ENCODE measurements at places on chromosomes 6 and 20.

DNA sequence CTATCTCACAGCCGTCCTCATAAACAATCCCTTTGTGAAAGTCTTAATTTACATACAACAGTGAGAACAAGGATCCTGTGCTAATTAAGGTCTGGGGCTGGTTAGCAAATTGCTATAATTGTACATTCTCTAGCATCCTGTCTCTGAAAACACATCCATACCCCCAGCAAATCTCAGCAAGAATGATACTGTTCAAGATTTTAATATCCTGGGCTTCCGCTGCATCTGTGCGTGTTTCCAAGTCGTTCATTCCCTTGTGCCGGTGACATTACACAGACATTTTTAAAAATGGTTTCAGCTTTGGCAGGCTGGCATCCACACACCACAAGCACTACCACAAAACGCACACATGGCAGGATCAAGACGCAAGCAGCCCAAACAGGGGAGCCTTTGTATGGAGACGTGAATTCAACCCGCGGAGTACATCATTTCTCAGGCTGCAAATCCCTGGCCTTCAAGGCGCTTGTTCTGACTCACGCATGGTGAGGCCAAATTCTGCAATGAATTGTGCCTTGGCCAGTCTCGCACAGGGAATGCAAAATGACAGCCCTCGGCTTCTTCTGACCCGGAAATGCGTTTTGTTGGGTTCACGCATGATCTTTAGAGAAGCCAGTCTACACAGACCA, 20.3 kb downstream of the ZMYND8 start:
- DNase-seq = no peak

- no peak for DNase-seq
Observed at GRCh38 chr20:3251806-3252205, 12.8 kb upstream of the SLC4A11 start.

DNA sequence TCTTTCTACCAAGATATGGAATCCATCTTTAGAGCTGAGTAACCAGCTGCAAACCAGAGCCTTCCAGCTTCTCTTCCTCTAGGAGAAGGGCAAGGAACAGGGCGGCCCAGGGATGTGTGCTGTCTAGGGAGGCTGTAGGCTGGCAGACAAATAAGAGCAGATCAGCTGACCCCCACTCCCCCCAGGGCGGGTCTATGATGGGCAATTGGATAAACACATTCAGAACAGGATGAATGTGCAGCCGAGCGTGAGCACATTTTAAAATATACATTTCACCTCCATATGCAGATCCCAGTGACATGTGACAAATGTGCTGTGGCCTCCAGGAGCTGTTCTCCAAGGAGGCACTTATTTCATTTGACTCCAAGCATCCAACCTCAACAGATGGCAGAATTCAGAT, 580.1 kb downstream of the PTPRT start:
- no peak for DNase-seq

- no peak for DNase-seq
Observed at GRCh38 chr20:5426026-5426425, 109.3 kb upstream of the PROKR2 start.

DNA sequence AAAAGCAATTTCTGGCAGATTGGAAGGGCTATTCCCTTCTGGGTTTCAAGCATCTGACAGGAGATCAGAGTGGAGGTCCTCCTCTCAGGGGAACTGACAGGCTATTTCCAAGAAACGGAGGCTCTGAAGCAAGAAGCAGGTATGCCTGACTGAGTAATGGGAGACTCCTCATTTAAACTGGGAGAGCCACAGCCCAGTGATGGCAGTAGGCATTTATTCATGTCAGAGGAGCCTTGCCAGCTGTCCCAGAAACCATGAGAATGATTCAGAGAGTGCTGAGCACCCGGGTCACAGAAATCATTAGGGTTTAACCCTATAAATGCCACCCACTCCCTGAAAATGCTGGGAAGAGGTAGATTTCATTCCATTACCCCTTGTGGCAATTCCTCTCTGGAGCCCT, 247.5 kb upstream of the RNF217 start:
- no peak for DNase-seq

GRCh38 chr6:36501686-36502085, 45.6 kb downstream of the STK38 start:
- DNase-seq = no peak

GRCh38 chr6:48449002-48449401, 338.0 kb upstream of the PTCHD4 start:
- DNase-seq = no peak

- no peak for DNase-seq
Observed at GRCh38 chr6:33819021-33819420, 15.2 kb upstream of the MLN start.

DNA sequence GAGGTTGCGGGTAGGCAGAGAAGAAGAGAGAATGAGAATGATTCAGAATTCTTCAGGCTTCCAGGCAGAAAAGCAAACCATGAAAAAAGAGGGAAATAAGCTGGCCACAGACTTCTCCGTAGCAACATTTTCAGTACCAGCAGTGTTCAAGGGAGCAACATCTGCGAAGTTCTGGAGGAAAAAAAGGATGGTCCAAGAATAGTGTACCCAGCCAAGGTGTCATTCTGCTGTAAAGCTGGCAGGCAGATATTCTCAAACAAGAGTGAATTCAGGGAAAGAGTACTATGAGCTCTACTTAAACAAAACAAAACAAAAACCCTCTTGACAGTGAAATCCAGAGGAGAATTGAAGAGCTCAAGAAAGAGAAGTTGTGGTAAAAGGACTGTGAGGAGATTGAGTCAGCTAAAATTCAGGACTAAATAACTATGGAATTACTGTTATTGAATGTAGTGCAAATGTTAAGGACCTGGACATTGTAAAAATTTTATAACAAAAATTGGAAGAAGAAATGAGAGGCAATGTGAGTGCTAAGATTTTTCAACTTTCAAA, 86.5 kb downstream of the ATRN start:
- no peak for DNase-seq

- no peak for DNase-seq
Observed at GRCh38 chr6:15513801-15514711, 148.8 kb downstream of the DTNBP1 start.

DNA sequence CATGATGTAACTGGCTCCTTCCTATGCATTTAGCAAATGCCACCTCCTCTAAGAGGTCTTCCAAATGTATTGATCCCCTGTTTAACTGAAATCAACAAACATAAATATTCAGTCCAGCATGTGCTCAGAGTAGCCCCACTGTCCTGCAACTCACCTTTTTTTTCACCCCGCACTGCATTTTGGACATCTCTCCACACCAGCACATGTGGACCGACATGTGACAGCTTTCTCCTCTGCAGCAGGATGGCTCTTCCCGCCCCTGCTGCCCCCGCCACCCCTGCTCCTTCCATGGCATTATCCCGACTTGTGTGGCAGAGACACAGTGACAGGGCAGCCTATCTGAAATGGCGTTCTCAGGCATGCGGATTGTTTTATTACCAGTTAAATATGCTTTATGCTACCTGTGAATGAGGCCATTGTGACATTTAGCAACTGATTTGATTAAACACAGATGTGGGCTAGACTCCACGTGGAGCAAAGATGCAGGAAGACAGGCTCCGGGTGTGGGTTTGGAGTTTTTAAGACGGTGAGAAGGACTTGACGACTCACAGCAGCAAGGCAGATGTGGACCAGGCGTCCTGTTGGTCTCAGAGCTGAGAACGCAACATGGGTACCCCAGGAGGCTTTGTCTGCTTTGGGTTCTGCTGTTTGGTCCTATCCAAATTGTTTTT, 161.2 kb downstream of the EYA2 start:
- no peak for DNase-seq

DNA sequence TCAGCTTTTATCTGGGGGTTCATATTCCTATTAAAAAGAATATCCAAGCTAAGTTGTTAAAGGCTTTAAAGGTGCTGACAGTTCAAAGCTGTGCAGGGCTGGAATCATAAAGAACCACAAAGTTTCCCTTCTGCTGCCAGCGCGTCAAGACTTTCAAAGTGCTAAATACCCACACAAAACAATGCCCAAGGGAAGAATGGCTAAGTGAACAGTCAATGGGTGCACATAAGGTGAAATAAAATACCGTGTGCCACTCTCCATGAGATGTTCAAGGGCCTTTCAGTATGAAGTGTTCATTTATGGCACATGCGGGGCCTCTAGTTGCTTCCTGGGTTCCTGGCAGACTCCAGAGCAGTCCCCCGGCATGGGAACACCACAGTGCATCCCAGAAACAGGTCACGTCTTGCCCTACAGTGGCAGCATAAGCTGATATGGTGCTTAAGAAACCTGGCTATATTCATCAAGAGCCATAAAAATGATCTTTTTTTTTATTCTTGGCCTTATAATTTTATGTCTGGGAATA, 14.1 kb downstream of the TXNDC5 start:
- DNase-seq = no peak

GRCh38 chr6:50714487-50715379, 1.4 kb downstream of the TFAP2D start:
- no peak for DNase-seq

DNA sequence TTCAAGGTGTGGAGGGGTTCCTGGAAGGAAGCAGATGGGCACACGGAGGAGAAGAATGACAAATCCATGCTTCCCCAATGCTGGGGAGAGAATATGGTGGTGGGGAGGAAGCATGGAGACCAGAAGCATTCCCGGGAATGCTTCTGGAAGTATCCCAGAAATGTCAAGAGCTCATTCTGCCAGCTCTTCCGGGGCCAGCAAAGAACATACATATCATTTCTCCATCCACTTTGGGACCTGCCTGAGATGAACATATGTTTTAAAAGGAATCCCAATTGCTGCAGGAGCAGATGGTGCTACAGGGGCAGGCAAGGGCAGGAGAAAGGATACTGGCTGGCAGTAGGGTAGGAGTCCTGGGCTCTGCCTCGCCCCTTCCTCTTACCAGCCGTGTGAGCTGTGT, 37.9 kb upstream of the CCDC167 start:
- no peak for DNase-seq

GRCh38 chr6:53628354-53629119, 37.0 kb downstream of the KLHL31 start:
- no peak for DNase-seq

DNA sequence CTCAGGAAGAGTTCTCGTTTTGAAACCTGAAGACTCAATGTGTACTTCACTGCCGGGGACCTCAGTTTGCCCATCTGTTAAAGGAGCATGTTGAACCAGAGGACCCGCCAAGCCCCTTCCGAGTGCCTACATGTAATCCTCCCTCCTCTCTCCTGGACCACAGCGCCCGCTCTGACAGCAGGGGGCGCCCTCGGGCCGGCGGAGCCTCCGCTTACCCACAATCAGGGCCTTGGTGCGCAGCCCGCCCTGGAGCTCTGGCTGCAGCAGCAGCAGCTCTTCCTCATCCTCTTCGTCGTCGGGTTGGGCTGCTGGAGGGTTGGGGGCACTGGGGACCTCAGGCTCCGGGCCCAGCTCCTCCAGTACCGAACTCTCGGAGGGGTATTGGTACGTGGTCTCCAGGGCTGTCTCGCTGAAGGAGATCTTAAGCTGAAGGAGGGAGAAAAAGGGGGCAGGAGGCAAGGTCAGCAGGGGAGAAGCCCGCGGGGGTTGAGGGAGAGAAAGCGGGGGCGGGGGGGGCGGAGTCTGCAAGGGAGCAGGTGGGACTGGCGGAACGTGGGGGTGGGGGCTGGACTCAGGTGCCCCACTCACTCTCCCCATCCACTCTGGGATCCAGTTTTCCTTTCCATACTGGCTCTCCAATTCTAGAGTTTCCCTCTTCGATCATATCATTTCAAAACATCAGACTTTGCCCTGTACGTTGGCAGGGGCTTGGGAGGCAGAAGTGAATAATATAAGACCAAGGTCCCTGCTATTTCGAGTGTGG, 6.3 kb upstream of the DHX16 start:
- DNase-seq = peak; percentile 92

DNA sequence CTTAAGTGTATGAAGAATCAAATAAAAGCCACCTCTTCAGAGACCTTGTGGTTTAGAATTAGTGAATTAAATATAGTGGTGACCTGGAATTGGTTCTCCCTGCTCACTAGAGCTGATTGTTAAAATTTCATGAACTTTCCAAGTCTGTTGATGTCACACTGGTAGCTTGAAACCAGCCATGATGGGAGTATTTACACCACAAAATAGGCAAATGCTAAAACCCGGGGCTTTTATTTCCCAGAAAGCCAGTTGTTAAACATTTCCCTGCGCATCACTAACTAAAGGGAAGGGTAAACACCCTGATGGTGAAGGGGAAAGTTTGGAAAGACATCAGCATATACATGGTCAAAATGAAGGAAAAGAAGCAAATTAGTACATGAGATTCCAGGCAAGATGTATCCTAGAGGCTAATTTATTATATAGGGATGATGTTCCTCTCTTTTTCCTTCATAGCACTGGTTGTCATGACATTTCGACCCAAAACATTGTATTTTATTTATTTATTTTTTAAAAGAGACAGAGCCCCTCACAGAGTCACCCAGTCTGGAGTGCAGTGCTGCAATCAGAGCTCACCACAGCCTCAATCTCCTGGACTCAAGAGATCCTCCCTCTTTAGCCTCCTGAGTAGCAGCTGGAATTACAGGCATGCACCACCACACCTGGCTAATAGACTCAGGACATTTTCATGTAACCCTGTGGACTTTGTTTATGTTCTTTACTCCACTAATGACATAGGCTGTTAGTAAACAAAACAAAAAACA, 123.2 kb downstream of the RIN2 start:
- no peak for DNase-seq

GRCh38 chr6:28551891-28552666, 26.4 kb downstream of the GPX5 start:
- DNase-seq = no peak

DNA sequence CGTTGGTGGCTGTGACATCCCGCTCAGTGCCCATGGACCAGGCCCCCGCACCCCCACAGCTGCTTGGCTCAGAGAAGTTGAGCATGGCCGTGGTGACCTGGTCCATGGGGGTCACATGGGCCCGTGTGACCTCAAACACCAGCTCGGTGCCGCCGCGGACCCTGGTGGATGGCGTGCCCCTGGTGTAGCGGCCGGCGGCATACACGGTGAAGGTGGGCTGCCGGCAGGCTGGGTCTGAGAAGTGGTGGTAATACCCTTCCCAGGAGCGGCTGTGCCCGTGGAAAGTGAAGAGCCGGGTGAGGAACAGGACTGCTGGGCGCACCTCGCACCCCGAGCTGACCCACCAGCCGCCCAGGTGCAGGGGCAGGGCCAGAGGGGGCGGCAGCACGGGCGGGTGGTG, 54.1 kb downstream of the APCDD1L start:
- DNase-seq = no peak

GRCh38 chr20:24479595-24479994, 10.2 kb downstream of the SYNDIG1 start:
- DNase-seq = no peak

DNA sequence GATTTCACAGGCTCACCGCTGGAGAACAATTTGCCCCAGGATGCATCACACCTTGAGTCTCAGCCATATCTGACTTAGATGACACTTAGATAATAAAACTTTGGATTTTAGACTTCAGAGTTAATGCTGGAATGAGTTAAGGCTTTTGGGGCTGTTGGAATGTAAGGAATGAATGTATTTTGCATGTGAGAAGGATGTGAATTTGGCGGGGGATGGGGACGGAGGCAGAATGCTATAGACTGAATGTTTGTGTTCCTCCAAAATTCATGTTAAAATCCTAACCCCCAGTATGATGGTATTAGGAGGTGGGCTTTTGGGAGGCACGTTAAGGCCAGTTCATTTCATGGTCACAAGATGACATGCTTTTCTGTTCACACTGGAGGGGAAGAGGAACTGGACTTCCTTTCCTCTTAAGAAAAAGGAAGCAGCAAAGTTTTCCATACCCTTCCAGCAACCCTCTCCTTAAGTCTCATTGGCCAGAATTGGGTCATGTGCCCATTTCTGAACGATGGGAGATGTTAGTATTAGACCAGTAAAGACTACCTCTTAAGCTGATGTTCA, 5.8 kb upstream of the SRXN1 start:
- no peak for DNase-seq

All from stimulated activated CD4-positive, alpha-beta T cell treated with anti-CD3 and anti-CD28 coated beads, Interleukin-1b, Interleukin-23, amount 100 ng/mL, for 1 hour (primary cell).